Esophagus squamous epithelium (tissue), 5 donors: ENCODE measurements at places on chromosomes 2 and 18.

DNA sequence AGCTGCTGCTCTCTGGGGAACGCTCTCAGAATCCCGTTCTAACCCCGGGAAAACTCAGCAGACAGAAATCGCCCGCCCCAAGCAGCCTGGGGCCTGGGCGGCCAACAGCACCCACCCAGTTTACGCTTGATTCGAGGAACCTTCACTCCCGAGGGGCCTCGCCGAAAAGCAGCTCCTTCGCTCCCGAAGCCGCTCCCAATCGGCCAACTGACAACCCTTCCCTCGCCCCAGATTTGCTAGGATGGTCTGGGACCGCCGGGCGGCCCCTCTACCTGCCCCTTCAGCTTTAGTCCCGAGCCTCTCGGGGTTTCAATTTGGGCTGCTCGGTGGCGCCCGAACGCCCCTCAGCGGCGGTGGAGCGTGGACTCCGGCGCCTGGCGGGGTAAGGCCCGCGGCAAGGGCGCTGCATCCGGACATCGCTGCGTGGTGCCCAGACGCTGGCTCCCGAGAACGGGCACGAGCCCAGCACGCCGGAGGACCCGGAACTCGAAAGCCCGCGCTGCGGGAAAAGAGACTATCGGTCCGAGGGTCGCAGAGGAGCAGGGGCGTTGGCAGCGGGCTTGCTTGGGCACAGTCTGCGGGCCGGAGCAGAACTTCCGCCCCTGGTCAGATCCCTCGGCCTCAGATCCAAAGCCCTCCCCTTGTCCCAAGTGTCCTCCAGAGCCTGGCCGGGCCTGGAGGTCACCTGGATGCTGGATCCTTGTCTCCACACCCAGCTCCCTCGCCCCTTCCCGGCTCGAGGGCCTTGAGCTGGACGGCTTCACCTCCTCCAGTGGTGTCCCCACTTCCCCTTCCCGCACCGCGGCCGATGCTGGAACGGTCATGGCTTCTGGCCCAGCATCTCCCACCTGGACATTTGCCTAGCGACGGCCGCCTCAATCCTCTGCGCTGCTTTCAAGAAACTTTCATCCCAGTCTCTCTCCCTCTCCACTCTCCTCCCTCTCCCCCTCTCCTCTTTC lies 3.0 kb upstream of the OTX1 start:
- DNase-seq = no peak

DNA sequence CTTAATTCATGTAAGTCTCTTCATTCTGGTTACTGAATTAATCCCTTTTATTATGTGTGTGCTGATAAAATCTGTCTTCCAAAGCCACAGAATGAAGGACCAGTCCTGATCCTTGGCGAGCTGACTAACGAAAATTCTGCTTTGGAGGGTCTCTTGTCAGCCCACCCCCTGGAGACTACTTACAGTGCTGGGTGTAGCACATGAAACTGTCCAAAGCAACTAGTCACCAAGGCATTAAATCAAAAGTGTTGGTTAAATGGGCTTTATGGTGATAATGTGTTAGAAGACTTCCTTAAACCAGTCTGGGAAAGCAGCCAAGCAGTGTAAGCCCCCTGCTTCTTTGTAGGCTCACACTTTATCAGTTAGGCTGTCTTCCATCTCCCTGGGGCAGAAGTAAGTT lies 420.2 kb downstream of the SUCLG1 start:
- DNase-seq = no peak

GRCh38 chr2:204452464-204453023 lies 92.7 kb upstream of the PARD3B start:
- no peak for DNase-seq

- no peak for DNase-seq
These were observed 23.0 kb upstream of the MSGN1 start for GRCh38 chr2:17793296-17793695.

- DNase-seq = no peak
These were observed 16.0 kb downstream of the PDCD1 start for GRCh38 chr2:241842620-241843211.

DNA sequence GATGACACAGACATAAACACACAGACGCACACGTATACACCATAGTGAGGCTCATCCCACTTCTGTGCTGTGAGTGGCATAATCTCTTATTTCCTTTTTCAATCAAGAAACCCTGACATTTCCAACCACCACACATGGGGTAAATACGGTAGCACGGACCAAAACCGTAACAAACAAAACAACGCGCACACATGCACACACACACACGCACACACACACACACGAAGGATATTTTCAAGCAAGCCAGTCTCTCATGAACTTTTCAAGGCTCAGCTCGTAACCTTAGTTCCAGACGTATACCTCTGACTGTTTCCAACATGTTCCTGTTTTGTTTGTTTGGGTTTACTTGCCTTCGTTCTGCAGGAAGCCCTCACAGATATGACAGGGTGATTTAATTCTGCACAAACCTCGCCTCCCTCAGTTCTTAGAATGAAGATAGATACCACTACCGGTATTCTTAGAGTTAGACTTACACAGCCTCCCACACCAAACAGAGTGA lies 119.8 kb downstream of the BCL2 start:
- no peak for DNase-seq

DNA sequence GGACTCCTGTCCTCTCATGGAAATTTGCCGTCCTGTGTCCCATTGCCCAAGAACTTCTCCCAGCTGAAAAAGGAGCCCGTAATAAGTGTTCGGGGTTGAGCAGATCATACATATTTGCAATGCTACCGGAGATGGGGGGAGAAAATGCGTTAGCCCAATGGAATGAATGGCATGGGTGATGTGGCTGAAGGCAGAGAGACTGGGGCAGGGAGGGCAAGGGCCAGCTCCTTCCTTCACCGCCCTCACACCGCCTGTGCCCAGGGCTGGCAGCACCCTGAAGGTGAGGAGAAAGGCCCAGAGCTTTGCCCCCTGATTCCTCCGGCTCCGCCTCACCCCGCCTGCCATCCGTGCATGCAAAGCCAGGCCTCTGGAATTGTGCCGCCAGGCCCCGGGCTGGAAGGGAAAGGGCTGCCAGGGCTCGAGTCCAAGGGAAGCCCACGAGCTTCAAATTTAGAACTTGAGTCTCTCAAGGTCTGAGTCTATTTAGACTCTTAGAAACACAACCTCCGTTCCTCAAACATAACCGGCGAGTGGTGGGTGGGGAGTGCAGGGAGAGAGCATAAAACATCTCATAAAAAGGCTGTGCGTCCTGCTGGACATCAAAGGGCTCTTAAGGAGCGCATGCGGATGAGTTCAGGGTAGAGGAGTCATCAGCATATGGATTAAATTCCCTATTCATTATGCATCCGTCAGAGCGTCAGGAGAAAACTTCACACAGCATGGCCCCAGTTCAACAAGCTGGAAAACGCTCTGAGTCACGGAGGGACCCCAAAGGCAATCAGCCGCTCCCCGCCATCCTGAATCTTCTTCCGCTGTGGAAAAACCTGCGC lies 121.7 kb upstream of the GLI2 start:
- DNase-seq = no peak

DNA sequence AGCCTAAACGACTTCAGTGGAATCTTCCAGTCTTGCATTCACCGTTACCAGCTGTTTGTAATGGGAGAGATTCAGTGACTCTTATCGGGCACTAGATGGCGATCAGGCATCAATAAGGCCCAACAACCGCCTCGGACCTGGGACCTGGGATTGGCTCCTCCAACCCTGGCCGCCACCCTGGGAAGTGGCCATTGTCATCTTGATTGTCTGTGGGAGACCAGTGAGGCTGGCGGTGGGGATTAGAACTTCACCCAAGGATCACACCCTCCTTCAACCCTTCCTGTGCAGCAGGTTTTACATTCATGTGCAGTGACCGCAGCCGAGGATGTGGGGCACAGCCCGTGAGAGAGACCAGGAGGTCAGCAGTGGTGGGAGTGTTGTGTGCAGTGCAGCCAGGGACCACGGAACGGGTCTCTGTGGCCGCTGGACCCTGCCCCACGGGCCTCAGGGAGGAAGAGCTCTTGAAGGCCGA lies 85.3 kb downstream of the SPP2 start:
- DNase-seq = no peak

- no peak for DNase-seq
These were observed 96.8 kb downstream of the TAF4B start for GRCh38 chr18:26322890-26323653.

DNA sequence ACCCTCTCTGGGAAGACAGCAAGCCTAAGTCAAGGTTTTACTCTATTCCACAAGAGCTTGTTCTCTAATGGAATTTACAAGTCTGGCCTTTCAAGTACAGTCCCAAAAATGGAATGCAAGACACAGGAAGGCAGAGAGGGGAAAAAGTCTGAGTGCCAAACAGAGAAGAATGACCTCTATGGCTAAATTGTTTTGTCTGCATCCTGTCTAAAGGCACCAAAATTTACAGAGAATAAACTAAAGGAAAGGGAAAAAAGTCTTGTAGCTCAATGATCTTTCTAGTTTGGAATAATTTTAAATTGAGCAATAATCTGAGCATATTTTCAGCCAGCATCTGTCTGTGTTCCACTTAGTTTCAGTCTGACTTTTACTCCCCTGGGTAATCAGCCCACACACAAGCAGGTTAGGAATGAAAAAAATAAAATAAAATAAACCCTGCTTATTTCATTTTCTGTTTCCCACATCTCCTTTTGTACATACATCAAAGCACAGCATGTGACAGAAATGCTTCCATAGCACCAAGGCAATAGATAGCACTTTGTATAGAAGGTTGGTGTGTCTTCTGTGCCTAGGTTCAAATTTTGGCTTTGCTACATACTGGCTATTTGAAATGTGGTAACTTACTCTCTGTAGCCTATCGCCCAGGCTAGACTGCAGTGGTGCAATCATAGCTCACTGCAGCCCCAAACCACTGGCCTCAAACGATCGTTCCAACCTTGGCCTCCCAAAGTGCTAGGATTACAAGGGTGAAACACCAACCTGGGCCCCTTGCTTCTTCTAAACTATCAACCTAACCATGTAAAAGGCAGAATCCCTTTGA lies 105.1 kb downstream of the SLC8A1 start:
- DNase-seq = no peak

DNA sequence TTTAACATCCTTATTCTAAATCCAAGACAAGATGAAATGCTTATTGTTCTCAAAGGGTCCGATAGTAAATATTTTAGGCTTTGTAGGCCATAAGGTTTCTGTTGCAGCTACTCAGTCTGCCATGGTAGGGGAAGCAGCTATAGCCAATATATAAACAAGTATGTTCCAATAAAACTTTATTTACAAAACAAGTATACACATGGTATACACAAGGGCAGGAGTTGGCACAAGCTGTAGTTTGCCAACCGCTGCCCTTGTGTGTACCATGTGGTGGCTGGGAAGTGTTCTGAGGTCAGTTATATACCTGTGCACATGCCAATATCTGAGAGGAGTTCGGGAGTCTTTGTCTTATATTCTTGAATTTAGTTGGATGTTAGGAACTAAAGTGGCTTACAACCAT lies 126.0 kb upstream of the DNMT3A start:
- no peak for DNase-seq

GRCh38 chr2:230327418-230328154 lies 593 bp downstream of the SP140L start:
- DNase-seq = no peak

GRCh38 chr2:184890311-184890710 lies 292.0 kb downstream of the ZNF804A start:
- no peak for DNase-seq

- DNase-seq = no peak
These were observed 678.9 kb upstream of the CELF4 start for GRCh38 chr18:38244480-38244879.

DNA sequence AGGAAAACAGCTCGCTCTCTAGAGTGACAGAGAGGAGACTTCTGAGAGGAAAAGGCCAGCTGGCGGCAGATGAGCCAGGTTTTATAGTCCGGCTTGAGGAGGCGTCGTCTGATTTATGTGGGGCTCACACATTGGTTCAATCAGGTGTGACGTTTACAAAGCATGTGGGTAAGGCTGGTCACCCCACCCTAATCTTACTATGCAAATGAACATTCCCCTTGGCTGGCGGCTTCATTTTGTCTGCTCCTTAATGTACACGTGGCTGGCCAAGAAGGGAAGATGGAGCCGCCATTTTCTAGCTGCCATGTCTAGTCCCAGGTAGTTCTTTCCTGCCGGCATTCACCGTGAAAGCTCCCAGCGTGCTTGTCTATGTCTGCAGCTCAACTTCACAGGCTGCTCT lies 299.1 kb upstream of the SPRED2 start:
- no peak for DNase-seq

- DNase-seq = no peak
These were observed 128.6 kb downstream of the SMAD2 start for GRCh38 chr18:47801817-47802216.

- no peak for DNase-seq
These were observed 31.4 kb downstream of the C18orf54 start for GRCh38 chr18:54389143-54389505.

DNA sequence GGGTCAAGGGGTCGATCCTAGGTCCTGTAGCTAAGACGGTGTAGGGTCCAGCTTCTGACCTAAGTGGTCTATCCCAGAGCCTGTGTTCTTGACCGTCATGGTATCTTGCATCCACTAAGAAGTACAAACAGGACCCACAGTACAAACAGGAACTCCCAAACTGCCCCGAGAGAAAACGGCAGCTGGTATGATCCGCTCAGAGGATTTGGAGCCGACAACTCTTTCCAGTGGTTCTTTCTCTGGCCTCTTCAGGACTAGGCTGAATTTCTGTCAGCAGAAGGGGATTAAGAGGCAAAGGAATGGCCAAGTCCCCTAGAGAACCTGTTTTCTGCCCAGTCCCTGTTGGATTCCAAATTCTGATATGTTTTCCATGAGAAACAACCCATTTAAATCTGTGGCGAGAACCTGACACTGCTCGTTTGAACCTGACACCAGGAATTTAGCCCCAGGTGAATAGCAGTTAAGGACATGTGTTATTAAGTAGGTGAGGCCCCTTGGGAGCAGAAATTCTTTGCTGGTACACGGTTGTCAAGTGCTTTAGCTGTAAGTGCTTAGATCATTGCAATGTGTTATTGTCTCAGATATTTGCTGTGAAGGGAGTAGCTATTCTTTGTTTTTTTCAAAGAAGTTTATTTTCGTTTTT lies 50.5 kb upstream of the TXNDC2 start:
- no peak for DNase-seq

DNA sequence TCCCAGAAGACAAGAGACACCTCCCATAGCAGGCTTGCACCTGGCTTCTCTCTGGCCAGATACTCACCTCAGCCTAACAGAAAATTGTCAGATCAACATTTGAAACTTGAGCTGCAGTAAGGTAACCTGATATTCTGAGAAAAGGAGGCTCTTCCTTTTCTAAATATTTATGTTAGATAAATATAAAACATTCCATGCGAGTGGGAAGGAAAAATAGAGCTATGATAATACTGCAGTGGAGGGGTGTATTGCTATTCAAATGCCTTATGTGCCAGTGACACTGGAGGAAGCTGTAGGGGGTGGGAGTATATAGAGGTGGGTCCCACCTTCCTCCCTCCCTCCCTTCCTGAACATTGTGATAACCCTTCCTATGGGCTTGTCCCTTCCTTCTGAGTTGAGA lies 515.5 kb upstream of the CHAC2 start:
- no peak for DNase-seq

GRCh38 chr2:211564441-211564840 lies 974.2 kb downstream of the ERBB4 start:
- no peak for DNase-seq
